ENCODE measurements at places on chromosomes 4 and X. TPM values are rescaled to one million over a fixed set of nuclear protein-coding genes. Genes with fewer than 3 reads are reported as not detected.

DNA sequence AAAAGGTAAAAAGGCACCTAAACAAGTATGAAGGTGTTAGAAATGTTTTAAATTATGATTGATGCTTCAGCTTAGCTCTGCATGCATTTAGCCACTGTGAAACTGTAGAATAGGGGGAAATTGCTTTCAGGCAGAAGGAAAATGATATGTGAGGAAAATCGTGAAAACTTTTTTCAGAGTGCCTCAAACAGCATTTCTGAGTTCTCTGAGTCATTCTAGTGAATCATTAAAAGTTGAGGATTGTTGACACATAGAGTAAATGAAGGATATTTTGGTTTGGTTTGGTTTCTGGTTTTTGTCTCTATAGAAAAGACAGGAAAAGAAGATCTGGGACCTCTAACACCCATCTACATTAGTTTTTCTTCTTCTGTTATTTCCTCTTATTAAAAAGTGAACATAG is 332.5 kb upstream of the TRAM1L1 start:
- no peak for DNase-seq

DNA sequence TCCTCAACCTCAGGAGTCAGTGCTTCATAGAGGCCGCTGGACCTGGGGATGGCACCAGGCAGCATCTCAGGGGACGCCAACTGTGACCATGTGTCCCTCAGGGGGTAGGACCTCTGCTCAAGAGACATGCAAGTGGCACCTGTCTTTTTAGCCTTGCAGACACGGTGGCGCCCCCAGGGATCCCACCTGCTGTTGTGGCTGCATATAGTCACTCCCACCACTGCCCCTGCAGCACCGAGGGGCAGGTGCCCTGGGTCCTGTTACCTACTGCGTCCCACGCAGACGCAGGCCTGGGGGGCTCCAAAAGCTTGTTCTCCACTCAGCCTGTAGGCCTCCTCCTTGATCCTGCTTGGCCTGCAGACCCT is 2.5 kb downstream of the MYL5 start:
- DNase-seq: no peak

GRCh38 chr4:139214039-139214534 is 37.1 kb upstream of the ELF2 start:
- DNase-seq: no peak

- no peak for DNase-seq
These were observed 30.6 kb downstream of the SETD7 start for GRCh38 chr4:139525414-139525813.

Gene GYG2
- total RNA-seq: not detected

Gene CD38
- 1.4 TPM for total RNA-seq

- no peak for DNase-seq
These were observed 93.8 kb downstream of the CENPC start for GRCh38 chr4:67451464-67451863.

DNA sequence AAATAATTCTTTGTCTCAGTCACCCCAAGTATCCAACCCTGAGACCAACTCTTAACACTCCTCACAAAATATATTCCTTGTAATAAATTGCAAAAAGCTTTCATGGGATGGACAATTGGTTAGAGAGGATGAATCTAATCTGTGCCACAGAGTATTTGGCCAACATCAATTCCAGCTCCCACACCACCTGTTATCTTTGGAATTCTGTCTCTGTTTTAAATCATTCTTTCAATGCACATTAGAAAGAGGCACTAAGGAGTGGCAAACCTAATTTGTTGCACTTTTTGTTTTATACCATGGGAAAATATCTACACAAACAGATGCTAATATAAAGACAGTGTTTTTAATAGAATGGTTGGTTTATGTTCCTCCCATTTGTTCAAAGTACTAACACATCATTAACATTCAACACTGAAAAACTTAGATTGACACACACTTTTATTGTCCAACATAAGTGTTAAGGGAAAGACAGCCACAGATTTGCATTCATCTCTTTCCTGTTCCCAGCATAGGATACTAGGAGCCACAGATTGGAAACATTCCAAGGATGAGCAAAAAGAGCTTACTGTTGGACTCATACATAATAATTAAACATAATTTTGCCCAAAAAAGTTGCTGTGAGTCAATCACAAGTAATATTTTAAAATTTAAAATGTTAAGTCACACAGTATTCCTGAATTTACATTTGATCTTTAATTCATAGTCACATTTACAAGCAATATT is 116.4 kb downstream of the PPA2 start:
- DNase-seq: no peak

Gene YIPF6
- total RNA-seq: 16.5 TPM

Gene THAP9
- 3.5 TPM for total RNA-seq

Measured in T-helper 17 cell (primary cell).